NB4 (cell line): ENCODE measurements at places on chromosomes 1 and 21.

GRCh38 chr1:95197616-95198252, 36.3 kb upstream of the RWDD3 start:
- no peak for DNase-seq

GRCh38 chr1:239353536-239353935, 32.8 kb upstream of the CHRM3 start:
- DNase-seq, result no peak

GRCh38 chr21:42612390-42612789, 41.0 kb upstream of the PDE9A start:
- no peak for DNase-seq

DNA sequence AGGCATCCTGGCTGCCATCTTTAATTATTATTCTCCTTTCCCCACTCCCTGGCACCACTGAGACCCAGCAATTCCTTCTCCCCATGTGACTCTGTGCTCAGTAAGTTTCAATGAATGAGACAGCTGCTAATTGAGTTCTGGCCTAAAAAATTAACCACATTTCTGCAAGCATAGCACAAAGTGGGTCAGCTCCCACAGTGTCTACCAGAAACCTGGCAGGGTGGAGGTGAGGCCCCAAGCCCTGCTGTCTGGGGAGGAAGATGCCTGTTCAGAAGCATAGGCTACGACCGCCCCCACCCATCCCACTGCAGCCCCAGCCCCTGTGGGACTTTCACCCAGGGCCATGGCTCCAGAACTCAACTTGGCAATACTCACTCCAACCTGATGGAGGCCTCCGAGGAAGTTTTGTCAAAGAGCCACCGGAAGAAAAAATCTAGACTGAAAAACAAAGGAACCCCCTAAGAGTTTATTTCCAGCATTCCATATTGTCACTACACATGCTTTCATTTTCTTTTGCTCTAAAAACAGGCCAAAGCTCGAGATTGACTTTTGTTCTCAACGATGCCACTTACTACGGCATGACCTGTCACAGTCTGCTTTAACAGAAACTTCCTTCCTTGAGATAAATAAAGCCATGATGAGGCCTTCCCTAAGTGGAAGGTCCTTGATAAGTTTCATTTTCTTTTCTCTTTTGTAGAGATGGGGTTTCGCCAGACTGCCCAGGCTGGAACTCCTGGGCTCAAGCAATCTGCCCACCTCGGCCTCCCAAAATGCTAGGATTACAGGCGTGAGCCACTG, 26.5 kb downstream of the TMEM63A start:
- DNase-seq, result no peak

GRCh38 chr1:200369131-200369530, 40.7 kb downstream of the ZNF281 start:
- DNase-seq, result no peak

DNA sequence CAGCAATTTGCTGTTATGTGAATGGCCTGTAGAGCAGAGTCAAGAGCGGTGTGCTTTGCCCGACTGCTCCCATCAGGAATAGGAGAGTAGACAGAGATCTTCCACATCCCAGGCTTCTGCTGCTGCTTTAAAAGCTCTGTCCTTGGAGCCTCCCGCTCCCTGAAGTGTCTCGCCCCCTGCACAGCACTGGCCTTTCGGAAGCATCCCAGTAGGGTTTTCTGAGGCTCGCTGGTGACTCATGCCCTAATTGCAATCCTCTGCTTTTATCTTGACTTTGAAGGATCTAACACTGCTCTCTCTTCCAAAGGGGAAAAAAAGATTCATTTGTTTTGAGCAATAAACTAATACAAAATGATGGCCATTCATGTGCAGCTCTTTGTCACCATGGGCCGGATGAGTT, 13.3 kb upstream of the CD101 start:
- no peak for DNase-seq

DNA sequence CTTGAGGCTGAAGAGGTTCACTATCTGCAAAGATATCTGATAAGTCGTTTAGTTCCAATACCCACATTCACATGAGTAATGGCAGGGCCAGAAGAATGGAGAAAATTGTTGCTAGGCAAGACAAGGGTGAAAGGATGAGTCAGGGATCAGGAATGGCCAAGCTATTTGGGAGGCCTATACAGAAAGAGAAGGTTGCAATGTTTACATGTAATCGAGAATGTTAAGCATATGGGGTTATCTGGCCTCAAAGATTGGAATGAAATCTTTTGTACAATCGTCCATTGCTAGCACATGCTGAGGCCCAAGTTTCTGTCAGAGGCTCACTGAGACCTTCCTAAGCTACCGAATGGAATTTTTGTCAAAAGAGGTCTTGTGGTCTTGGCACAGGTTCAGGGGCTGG, 299.9 kb upstream of the PLD5 start:
- no peak for DNase-seq
